ENCODE measurements at places on chromosomes 12 and 14.

DNA sequence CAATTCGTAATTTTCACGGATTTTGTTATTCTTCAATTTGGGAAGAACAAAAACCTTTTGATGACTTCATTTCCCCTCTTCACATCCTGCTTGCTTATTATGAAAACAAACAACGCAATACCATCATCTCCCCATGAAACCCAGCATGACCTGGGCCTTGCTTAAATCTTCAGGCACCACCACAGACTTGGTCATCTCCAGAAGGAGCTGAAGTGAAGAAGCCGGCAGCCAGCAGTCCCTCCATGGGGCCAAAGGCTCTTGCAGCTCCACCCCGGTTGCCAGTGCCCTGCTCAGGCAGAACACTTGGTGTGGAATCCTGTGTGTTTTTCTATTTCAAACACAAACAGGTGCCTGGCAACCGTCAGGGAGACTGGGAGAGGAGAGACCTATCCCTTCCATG lies 982.9 kb upstream of the TMEM132C start:
- DNase-seq = no peak

DNA sequence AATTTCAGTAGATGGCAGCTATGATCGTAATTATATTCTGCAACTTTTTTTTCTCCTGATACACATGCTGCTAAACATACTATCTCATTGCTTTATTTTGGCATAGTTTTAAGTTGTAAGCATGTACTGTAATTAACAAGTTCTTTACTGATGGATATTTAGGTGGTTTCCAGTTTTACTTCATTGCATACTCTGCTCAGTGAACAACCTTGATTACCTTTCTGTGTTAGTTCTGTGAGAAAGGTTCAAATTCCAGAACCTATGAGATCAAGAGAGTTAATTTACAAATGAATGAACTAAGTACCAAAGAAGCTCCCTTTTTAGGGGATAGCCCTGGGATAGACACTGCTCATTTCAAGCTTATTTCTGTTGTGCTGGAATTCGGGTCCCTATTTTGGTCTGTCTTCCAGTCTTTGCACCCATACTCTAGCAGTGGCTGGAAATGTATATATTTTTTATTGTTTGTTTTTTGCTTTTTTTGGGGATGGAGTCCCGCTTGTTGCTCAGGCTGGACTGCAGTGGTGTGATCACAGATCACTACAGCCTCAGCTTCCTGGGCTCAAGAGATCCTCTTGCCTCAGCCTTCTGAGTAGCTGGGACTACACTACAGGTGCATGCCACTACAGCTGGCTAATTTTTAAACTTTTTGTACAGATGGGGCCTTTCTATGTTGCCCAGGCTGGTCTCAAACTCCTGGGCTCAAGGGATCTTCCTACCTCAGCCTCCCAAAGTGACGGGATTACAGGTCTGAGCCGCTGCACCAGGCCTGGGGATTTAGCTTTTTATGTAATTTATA lies 10.6 kb downstream of the PAPOLA start:
- DNase-seq = no peak

DNA sequence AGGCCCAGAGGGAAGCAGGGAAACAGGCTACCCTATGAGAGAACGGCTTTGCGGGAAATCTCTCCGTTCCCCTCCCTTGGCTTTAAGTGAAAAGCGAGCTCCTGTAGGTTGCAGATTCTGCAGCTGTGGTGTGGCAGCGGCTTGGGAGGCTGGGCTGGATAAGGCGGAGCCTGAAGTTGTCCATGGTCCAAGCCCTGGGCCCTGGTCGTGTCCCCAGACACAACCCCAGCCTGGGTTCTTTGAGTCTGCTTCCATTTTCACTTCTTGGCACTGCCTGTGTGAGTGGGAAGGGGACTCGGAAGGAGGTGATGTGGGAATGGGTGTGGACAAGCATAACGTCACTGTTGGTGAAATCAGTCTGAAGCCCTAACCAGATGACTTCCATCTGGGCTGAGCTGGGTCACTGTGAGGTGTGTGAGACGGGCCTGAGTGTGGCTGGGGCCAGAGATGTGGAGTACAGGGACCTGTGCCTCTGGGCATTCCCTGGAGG lies 43.0 kb upstream of the CTDSP2 start:
- peak; percentile 17 for DNase-seq

DNA sequence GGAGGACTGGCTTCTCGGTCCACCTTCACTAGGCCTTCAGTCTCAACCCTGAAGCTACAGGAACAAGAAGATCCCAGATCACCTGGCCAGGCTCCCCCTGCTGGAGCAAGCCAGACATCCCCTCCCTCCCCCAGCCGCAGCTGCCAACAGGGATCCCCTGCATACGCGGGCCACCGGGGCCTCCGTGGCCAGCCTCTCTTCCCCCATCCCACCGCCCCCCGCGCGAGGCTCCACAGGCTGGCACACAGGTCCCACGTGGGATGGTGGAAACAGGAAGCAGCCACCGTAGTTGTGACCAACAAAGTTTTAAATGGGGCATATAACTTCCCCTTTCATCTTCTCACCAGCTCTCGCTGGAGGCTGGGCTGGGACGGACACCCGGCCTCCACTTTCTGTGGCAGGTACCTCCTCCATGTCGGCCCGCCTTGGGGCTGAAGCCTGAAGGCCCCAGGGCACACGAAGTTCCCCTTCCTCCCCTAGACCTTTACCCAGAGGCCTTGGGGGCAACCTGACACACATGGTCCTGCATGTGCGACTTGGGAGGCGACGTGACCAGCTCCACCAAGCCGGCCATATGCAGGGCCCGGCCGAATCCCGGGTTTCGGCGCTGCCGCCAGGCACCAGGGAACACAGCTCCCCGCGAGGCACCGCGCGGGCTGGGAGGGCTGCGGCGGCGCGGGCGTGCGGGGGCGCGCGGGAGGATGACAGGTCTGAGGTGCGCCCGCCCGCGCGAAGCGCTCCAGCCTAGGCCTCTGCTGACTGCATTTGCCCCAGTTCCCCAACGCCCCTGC lies 44.4 kb upstream of the PNMA1 start:
- DNase-seq = peak; percentile 50

- no peak for DNase-seq
These were observed 26.8 kb downstream of the RFLNA start for GRCh38 chr12:124321556-124322270.

DNA sequence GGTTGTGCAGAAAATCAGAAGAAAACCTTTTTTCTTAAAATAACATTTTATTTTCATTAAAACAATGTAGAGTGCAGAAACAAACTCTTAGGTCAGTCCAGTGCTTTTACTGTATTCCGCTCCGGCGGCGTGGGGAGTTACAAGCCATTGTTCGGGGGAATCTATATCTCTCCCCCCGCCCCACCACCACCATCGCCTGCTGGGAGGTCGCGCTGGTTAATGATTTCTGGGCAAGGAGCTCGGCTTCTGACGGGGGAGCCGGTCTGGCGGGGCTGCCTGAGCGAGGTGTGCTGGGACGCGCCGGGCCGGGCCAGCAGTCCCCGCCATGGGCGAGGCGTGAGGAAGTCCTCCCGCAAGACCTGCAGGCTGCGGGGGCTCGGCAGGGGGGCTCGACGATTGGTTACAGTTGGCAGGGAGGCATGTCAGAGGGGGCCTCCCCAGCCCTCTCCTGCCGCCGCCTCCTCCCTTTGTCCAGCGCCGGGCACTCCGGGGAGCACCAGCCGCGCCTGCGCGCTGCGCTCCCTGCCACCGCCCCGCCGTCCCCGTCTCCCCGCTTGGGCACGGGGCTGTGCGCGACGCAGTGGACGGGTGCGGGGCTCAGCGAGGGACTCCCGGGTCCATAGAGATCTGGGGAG lies 1.0 kb upstream of the DUSP6 start:
- peak; percentile 28 for DNase-seq

GRCh38 chr12:21938879-21939278 lies 2.3 kb downstream of the ABCC9 start:
- DNase-seq = no peak

- no peak for DNase-seq
These were observed 117.4 kb downstream of the GCH1 start for GRCh38 chr14:54785136-54785777.

GRCh38 chr14:37697489-37698121 lies 102.2 kb downstream of the TTC6 start:
- DNase-seq = no peak

DNA sequence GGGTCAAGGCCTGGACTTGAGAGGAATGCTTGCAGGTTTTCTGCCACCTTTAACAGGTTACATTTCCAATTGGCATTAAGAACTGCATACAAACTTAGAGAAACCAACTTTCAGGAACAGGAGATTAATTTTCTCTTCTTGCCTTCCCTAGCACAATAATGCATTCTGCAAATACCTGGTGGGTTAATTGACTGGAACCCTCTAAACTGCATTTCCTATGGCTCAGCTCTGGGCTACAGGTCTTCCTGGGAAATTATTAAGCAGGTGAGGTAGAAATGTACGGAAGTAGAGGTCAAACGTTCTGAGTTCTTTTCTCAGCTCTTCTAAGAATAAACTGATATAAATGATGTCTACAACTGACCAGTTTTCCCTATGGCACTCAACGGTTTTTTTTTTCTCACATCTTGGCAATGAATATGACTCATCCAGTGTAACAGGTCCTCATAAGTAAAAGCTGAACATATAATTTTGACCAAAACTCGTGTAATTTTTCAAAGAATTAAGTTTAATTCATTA lies 144.9 kb upstream of the PELI2 start:
- no peak for DNase-seq

DNA sequence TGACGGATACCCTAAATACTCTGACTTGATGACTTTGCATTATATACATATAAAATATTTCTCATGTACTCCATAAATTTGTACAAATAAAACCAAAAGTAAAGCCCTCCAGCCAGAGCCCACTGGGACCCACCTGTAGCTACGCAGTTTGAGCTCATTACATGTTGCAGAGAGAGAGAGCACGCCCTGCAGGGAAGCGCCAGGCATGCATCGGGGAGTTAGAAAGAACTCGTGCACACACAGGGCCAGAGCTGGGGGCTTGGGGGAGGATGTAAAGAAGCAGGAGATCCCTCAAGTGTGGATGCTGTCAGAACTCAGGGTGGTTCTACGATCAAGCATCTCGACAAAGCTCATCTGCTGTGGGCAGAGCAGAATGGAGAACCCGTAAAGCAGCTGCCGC lies 178.5 kb upstream of the RTL1 start:
- no peak for DNase-seq

DNA sequence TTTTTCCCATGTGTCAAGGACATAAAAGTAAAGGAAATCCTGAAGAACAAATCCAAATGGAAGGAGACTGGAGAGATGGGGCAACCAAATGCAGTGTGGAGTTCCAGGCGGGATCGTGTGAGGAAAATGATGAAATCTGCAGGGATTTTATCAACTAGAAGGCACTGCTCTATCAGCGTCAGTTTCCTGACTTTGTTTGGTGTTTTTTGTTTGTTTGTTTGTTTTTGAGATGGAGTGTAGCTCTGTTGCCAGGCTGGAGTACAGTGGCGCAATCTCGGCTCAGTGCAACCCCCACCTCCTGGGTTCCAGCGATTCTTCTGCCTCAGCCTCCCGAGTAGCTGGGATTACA lies 43.3 kb upstream of the GPR132 start:
- DNase-seq = no peak

DNA sequence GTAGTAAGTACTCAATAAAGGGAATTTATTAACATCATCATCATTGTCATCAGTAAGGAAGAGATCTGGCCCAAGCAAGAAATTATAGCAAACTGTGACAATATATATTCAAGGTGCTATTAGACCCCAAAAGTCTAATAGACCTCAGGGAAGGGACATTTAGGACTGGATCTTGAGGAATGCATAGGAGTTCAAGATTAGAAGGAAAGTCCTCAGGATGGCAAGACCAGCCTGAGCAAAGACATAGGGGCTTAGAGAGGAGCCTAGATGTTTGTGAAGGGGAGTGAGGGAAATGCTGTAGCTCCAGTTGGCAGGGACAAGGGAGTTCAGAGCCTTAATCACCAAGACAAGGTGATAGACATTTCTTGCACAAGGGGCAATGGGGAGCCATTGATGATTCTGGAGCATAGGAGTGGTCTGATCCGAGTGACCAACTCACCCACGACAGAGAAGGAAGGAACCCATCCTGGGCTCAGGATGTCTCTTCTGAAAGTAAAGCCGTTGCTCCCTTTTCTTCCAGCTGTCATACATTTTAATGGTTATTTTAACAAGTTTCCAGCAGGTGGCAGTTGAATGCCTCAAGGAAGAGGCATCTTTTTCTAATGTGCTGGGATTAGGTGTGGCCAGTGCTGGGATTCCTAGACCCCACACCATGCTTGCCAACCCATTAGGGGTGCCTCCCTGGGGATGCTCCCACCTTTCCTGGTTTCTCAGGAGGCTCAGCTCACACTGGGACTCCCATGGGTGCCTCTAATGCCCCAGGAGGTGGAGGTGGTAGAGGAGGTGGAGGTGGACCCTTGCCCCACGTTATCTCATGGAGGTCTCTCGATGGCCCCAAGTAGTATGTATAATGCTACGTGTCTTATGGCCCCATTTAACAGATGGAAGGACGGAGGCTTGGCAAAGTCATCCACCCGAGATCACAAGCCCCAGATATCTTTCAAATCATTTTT lies 37.8 kb downstream of the PHETA1 start:
- no peak for DNase-seq

GRCh38 chr12:68611094-68611805 lies 551 bp downstream of the RAP1B start:
- DNase-seq = peak; percentile 45

DNA sequence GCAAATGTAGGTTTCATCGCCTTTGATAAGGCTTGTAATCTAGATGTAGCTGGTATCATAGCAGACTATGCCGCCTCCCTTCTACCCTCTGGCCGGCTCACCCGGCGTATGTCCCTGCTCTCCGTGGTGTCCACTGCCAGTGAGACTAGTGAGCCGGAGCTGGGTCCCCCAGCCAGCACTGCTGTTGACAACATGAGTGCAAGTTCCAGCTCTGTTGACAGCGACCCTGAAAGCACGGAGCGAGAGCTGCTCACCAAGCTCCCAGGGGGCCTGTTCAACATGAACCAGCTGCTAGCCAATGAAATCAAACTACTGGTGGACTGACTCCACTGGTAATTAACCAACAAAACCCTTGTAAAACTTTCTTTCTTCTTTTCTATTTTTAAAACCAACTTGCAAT lies 49.0 kb upstream of the A2ML1 start:
- no peak for DNase-seq

DNA sequence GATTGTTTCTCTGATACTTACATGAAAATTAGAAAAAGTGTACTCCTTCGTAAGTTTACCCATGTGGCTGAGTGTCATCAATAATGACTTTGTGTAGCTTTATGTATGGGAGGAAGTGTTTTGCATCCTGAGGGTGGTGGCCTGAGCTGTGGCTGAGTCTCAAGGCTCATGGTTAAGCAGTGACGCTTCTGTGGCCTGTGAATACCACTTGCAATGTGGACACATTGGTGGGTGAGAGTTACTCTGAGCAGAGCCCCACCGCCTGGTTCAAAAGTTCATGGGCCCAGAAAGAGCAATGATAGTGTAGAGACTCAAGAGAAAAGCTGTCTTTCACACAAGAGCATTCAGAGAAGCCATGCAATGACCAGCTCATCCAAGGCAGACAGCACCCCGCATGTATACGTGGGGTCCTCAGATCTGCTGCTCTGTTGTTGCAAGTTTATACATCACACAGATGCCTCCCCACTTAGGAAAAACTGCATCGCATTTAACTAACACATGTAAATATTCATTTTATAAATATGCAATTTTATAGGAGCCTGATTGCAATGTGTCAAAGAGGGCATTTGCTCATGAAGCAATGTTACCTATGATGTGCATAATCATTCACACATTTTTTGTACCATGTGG lies 55.1 kb upstream of the FRMD6 start:
- DNase-seq = no peak

Measured in nucleus accumbens (tissue), 56 donors.